Activated CD4-positive, alpha-beta T cell treated with anti-CD3 and anti-CD28 coated beads, Interleukin-2, amount 50 U/mL, for 24 hours (primary cell): ENCODE measurements at places on chromosomes 6 and 20.
A peak's percentile ranks its signal among the peaks of the same experiment; 100 is the strongest.

- DNase-seq: no peak
Measured at GRCh38 chr20:20461551-20461950, 93.6 kb downstream of the INSM1 start.

DNA sequence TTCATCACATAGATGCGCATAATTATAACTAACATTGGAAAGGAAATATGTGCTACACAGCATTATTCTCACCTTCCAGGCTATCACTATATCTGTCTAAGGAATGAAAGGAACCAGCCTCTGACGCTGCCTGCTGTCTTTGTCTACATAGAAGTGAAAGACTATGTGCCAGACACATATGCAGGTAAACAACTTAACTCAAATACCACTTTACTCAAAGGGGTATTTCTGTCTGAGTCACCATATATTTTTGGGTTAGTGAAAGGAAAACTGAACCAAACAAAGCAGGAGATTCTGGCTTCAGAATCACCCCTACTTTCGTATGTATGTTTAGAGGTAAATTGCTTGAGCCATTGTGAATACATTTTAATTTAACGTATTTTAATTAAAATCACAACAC lies 328.6 kb upstream of the PLCB4 start:
- no peak for DNase-seq

DNA sequence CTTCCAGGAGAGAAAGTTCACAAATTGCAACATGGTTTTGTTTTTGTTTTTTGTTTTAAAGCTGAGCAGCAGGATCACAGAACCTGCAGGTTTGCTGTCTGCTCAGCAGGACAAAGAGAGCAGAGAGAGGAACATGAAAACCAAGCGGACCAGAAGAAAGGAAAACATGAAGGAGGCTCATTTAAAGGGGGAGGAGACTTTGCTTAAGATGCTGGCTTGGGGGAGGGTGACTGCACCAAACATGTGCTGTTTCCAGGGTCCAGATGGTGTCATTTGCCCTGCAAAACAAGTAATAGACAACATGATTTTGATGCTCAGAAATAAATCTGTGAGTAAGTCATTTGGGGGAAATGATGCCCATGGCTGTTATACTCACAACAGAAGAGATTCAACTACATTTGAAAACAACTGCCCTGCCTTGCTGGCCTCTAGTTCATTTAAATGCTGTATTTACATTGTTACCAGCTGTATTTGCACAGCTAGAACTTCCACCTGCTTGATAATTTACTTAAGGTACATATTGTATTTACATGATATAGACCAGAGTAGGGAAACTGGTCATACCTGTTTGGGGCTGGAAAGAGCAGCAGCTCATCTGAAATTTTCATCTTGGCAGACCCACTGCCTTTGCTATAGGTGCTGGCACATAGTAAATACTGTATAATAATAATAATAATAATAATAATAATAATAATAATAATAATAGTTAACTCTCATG lies 32.2 kb upstream of the CHD6 start:
- DNase-seq: no peak

DNA sequence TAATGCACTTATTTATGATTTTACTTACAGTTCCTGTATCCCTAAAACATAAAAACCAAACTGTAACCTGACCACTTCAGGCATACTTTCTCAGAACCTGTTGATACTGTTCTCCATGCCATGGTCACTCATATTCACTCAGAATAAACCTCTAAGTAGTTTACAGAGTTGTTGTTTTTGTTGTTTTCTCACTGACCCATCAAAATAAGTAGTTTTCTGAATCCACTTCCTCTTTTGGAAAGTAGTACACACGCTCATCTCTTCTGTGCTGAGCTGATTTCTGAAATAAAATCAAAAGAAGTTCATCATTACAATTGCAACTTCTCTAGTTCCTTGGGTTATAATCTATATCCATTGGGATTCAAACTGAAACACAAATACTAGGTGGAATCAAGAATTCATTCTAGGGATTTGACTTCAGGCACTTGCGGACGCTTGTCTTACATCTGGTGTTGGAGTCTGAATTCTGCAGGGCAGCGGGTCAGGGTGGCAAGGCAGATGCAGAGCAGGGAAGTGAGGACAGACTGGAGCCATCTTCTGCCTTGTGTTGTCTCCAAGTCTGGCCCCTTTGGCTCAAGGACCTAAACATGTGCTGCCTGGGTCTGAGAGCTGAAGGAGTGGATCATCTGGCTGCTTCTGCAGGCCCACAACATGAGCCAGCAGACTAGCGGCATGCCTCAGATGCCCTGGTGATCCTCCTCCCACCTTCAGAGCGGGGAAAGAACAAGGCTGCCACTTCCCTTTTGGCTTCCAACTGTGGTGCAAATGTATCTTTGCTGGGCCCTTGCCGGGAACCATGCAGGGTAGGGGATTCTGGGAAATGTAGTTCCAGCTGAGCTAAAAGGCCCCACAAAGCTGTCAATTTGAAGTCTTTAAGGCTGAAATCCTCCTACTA lies 167.9 kb upstream of the MYLIP start:
- no peak for DNase-seq

DNA sequence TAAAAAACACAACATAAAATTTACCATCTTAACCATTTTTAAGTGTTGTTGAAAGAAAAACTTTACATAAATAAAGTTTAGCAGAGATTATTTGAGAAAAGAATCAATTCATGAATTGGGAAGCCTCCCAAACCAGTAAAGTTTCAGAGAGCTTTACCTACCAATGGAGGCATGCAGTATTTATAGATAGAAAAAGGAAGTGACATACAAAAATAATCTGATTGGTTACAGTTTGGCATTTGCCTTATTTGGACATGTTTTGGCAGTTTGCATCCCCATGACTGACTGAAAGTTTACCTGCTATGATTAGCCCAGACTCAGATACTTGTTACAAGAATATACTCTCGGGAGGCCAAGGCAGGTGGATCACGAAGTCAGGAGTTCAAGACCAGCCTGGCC lies 3.7 kb upstream of the CMTR1 start:
- no peak for DNase-seq

GRCh38 chr6:101351173-101351572 lies 42.3 kb upstream of the GRIK2 start:
- DNase-seq: no peak

DNA sequence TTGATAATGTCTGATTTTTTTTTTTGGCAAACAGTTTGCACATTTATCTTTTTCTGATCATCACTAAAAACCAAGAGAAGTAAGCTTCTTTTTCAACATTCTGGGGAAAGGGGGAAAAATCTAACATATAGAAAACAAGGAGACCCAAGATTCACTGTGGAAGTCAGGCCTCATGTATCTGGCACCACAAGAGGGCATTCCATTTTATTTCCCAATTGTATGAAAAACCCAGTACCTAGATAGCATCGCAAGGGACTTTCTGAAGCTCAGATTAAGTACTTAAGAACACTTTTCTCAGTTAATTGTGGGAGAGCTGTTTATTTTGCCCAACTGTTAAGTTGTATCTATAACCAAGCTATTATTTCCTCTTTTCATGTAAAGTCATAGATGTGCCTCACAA lies 152.9 kb downstream of the KLHL32 start:
- DNase-seq: no peak

GRCh38 chr6:92243315-92243714 lies 1176.0 kb downstream of the EPHA7 start:
- DNase-seq: no peak

DNA sequence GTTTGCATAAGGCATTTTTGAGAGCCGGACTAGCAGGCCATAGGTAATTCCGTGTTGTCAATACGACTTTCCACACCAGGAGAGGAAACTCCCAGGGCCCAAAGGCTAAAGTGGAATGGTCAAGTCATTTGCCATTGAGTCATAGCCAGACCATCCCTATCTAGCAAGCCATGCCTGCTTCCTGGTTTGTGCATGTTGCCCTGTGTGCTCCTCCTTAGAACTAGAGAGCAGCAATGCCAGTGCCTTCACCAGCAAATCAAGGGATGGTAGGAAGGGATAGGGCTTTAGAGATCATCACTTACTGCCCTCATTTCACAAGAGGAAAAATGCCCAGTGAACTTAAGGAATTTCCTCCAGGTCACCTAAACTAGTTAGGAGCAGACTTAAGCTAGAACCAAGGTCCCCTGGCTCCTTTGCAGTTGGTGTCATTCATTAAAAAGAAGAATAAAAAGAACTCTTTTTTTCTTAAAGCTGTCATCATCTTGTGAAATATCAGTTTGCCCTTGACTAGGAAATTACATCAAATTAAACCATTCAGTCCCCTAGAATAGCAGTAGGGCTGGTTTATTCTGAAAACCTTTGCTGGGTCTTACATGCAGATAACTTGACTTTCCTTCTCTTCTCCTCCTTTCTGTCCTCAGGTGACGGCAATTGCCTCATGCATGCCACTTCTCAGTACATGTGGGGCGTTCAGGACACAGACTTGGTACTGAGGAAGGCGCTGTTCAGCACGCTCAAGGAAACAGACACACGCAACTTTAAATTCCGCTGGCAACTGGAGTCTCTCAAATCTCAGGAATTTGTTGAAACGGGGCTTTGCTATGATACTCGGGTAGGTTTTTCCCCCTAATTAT lies 7.4 kb downstream of the TNFAIP3 start:
- DNase-seq: no peak

DNA sequence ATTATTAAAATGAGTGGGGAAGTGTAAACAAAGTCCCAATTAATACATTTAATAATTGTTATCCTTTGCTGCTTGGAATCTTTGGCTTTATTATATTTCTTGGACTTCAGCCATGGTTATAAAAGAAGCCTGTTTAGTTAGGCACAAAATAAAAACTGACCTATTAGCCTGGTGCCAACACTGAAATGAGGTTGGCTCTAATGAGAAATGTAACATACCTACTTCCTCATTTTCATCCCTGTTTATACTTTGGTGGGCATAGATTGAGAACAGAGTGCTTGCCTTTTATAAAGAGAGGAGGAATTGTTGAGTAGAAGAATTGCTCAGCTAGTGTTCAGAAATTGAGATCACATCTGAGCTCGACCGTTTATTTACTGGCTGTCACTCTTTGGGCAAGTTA lies 471.3 kb downstream of the UTRN start:
- no peak for DNase-seq

- DNase-seq: no peak
Measured at GRCh38 chr20:25148982-25149846, 46.3 kb upstream of the ENTPD6 start.

DNA sequence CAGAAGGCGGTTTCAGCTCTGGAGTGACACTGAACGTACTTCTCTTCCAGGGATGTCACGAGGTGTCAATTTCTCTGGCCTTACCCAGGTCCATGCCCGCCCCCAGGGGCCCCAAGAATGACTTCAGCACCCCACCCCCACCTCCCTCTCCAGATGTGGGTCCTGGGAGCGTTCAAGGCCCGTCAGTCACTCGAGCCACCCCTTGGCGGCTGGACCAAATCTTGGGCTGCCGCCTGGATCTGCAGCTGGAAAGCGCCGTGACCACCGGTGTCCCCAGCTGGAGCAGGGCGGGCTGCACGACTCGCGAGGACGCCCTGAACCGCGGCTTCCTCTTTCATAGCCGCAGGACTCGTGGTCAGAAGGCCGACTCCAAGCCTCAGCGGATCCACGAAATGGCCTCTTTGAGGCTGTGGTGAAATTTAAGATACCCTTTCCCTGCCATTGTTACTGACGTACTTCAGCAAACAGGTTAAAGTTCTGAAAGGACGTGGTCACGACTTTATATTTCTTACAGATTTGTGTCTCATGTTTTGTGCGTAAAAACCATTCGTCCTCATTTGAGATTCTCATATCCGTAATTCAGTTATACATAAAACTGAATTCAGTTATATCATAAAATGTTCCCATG lies 29.3 kb downstream of the TRIM38 start:
- no peak for DNase-seq

- DNase-seq: no peak
Measured at GRCh38 chr6:11798096-11798495, 19.5 kb upstream of the ADTRP start.

GRCh38 chr6:43304361-43304760 lies 4.3 kb downstream of the CRIP3 start:
- DNase-seq: no peak

GRCh38 chr6:43220439-43220951 lies 8.8 kb downstream of the DNPH1 start:
- DNase-seq: no peak

DNA sequence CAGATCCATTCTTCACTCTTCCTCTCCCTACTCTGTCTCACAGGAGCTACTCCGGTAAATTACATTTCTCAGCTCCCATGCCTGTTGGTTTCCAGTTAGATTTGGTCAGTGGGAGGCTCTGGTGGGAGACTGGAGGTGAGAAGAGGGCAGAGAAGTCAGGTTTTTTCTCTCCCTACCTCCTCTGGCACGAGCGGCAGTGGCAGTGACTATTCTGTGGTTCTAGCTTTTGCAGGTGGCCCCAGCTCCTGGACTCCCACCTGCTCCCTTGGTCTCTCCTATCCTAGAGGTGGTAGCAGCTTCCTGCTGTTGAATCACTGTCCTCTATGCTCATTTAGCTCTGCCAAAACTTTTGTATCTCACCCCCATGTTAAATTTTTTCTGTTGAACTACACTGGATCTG lies 17.9 kb downstream of the TLDC2 start:
- no peak for DNase-seq

GRCh38 chr20:13546497-13547131 lies 92.1 kb downstream of the TASP1 start:
- peak; percentile 46 for DNase-seq

DNA sequence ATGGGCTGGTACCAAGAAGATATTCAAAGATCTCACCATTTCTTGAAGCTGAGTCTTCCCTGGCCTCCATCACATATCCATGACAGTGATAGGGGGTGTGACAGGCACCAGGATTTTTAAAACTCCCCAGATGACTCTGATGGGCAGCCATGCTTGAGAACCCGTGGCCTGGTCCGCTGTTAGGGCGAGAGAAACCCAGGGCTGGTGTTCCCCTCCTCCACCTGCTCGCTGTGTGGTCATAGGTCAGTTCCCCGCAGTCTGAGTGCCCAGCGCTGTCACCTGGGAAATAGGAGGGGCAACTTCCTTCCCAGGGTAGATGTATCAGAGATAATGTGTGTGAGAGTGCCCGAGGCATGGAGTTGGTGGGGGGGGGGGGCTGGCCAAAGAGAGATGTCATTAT lies 50.9 kb downstream of the TMEM242 start:
- DNase-seq: no peak

- peak; percentile 49 for DNase-seq
Measured at GRCh38 chr6:710601-711571, 17.9 kb upstream of the EXOC2 start.

GRCh38 chr6:150537491-150537890 lies 62.2 kb upstream of the PLEKHG1 start:
- no peak for DNase-seq

- no peak for DNase-seq
Measured at GRCh38 chr6:83914953-83915352, 55.5 kb downstream of the CYB5R4 start.

DNA sequence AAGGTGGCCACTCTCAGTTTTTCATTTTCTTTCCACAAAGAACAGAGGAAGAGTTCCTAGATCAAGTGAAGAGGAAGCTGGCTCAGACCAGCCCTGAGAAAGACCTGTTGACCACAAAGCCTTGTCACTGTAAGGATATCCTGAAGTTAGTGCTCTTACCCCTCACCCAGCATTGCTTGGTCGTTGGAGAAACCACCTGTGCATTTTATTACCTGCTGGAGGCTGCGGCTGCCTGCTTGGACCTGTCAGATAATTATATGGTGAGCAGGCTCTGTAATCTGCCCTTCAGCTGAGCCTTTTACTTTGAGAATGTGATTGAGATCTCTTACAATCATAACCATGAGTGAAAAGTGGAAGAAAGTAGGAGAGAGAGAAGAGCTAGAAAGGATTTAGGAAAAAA lies 21.9 kb downstream of the TREML1 start:
- no peak for DNase-seq

GRCh38 chr20:63165356-63166192 lies 50.4 kb downstream of the YTHDF1 start:
- DNase-seq: no peak
